ENCODE measurements at places on chromosomes 11 and 22. TPM values are rescaled to one million over a fixed set of nuclear protein-coding genes. Genes with fewer than 3 reads are reported as not detected.

Gene DERL3
- total RNA-seq = 1.2 TPM

Gene APOA5
- not detected for total RNA-seq

Gene SCARF2
- total RNA-seq = 3.4 TPM

Gene ETS1
- total RNA-seq = 1.0 TPM

Gene ASRGL1
- total RNA-seq = 55.7 TPM

Gene TTC9C
- total RNA-seq = 34.1 TPM

Gene DBX1
- total RNA-seq = 0.29 TPM

Gene OR8J1
- not detected for total RNA-seq

Gene GP1BB
- 8.3 TPM for total RNA-seq

Gene TRMT112
- 93.1 TPM for total RNA-seq

Gene OR5D18
- not detected for total RNA-seq

Gene MS4A12
- total RNA-seq = not detected

Gene OR2D2
- 0.64 TPM for total RNA-seq

Gene OLFML1
- not detected for total RNA-seq

Gene OR52E8
- not detected for total RNA-seq

Gene APIP
- 20.9 TPM for total RNA-seq

Gene RASSF10
- total RNA-seq = not detected
